ENCODE measurements at places on chromosomes 1 and 21.

GRCh38 chr1:72397786-72398185 lies 115.4 kb upstream of the NEGR1 start:
- no peak for DNase-seq

GRCh38 chr1:13702425-13703127 lies 2.6 kb downstream of the PRDM2 start:
- peak; percentile 72 for DNase-seq

DNA sequence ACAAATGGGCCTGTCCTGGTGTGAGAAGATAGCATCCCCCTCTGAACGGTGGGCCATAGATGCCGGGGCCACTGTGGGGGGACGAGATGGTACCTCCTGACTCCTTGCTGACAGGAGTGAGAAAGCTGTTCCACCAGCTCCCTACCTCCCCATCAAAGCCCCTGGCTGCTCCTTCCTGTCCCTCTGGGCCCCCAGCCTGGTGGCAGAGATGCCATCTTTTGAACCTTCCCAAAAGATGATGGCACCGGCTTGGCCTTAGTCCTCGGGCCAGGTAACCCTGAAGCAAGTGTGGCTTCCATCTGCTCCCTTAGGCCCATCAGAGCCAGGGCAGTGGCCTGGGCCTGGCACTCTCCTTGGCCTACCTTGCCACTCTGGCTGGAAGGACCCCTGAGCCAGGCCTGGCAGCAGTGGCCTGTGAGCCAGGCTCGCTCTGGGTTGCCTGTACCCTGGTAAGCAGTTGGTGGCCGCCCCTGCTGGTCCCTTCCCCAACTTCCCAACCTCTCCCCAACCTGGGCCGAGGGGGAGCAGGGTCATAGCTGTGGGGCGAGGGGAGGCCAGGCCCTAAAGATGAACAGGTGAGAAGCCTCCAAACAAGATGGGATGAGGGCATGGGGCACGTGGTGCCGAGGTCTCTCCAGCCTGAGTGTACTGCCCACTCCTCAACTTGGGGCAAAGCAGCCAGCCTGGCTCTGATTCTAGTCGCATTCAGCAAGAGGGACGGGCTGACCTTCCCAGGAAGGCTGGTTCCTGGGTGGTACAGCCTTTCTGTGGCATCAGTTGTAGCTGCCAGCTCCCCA lies 34.7 kb downstream of the ZBTB17 start:
- DNase-seq: no peak

GRCh38 chr1:53084589-53084971 lies 22.6 kb downstream of the PODN start:
- peak; percentile 25 for DNase-seq

- no peak for DNase-seq
Measured at GRCh38 chr1:150874455-150875196, 1.8 kb downstream of the ARNT start.

DNA sequence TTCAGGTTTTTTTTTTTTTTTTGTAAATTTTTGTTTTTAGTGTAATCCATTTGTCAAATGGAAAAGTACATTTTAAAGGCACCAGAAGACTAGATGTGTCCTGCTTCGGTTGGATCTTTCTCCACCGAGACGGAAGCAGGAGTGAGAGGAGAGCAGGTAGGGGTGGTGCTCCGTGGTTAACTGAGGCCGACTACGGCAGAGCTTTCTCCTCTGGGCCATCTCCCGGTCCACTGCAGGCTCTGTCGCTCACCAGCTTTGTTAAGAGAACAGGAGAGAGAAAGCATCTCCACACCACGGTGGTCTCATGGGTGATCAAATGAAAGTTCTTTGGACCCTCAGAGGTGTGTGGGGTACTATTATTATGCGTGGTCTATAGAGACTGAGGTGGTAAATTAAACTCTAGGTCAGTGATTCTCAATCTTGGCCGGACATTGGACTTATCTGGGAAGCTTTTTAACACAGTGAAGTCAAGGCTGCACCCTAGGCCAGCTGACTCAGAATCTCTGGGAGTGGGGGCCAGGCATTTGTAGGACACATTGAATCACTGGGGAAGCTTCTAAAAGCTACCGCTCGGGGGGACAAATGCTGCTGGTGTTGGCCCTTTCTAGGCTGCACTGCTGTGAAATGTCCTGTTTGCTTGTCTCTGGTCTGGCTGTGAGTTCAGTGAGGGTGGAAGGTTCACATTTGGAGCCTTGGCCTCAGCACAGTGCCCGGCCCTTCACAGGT lies 25.0 kb downstream of the ABCA4 start:
- no peak for DNase-seq

DNA sequence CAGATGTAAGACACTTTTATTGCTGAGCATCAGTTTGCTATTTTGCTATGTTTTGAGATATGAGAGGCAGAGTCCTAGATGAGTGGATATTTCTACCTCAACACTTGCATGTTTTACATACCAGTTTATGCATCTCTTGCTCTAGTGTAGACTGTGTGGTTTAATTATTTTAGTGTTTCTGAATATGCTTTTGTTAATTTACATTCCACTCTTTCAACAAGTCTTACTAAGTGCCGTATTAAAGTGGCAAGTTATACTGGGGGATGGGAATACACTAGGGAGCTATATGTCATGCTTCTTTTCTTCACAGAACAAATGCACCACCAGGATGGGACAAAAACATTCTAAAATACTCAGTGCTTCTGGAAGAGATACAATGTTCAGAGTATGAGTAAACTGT lies 507.7 kb upstream of the PRMT6 start:
- DNase-seq: no peak

- no peak for DNase-seq
Measured at GRCh38 chr1:214570442-214570841, 19.0 kb upstream of the PTPN14 start.

DNA sequence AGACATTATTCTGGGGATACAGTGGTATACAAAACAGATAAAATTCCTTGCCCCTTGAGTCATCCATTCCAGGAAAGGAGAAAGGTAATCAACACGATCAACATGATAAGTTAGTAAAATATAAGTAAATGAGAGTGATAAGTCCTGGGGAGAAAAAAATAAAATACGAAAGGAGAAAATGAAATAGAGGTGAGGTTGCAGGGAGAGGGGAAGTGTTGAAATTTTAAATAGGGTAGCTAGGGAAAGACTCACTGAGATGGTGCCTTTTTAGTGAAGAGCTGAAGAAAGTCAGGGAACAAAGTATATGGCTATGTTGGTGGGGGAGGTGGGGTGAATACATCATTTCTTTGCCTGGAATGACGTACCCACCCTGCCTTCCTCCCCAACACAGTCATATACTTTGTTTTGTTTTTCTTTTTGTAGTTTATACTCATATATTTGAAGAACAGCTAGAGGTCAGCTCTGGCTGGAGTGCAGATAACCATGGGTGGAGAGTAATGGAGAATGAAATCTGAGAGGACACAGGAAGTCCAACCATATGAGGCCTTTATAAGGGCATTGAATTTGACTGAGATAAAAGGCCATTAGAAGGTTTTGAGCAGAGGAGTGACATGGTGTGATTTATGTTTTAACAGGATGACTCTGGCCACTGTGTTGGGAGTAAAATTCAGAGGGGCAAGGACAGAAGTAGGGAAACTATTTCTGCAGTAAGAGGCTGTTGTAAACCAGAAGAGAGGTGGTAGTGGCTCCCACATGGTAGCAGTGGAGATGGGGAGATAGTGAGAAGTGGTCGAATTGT lies 54.8 kb downstream of the OSBPL9 start:
- DNase-seq: no peak

DNA sequence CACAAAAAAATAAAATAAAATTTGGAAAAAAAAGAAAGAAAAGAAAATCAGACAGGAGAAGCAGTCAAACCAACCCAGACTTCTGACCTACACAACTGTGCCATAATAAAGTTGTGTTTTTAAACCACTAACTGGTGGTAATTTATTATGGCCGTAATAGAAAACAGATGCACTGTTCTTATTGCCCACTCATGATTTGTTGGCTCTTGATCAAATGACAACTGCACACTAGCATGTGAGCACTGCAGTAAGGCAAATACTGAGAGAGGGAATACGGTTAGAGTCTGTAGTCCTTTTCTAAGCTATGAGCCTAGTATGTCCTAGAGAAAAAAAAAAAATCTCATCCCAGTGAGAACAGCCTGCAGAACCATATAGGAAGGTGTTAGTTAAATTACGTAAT lies 61.2 kb upstream of the TNR start:
- no peak for DNase-seq

- DNase-seq: no peak
Measured at GRCh38 chr1:30216602-30217001, 506.8 kb downstream of the MATN1 start.

GRCh38 chr1:196493881-196494280 lies 114.4 kb downstream of the KCNT2 start:
- no peak for DNase-seq

DNA sequence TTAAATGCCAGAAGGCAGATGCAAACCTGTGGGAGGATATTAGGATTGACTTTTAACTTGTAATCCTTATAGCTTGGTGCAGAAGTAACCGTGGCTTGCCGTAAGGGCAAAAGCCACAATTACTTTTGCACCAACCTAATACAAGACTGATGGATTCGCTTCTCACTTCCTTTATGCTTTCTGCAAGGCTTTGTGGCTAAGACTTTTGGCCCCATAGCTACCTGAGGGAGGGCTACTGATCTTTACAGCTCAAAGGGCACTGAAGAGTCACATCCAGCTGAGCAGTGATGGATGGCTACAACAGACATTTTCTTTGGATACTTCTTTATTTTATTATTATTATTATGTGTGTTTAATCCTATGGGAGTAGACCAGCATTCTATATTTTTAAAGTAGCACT lies 140.4 kb downstream of the ST6GALNAC5 start:
- no peak for DNase-seq

DNA sequence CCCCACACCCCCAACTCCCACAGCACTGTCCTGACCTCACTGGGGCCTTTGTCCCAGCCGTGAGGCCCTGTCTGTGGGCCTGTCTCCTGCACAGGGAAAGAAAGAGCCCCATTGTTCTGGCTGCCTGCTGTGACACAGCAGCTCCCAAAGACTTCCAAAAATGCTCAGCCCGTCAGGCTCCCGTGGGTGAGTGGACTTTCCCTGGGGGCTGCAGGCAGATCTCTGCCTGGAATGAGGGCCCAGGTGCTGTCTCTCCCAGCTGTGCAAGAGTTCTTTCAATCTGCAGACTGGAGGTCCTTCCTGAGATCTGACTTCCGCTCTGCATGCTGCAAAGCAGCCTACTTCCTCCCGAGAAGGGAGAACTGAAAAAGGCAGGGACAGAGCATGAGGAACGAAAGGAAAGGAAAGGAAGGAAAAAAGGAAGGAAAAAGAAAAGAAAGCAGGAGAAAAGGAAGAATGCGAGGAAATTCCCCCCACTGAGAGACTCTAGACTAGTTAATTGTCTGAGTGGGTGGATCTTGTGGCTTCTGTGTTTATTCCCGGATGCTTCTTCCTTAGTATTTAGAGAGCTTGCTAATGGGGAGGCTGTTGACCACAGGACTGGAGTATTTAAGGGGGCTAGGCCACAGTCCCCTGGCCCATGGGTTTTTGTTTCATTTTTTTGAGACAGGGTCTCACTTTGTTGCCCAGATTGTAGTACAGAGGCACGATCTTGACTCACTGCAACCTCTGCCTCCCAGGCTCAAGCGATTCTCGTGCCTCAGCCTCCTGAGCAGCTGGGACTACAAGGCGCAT lies 15.0 kb downstream of the NES start:
- no peak for DNase-seq

GRCh38 chr1:21027805-21028204 lies 148.9 kb downstream of the EIF4G3 start:
- DNase-seq: no peak

GRCh38 chr1:205448540-205449253 lies 7.1 kb downstream of the BLACAT1 start:
- DNase-seq: no peak

DNA sequence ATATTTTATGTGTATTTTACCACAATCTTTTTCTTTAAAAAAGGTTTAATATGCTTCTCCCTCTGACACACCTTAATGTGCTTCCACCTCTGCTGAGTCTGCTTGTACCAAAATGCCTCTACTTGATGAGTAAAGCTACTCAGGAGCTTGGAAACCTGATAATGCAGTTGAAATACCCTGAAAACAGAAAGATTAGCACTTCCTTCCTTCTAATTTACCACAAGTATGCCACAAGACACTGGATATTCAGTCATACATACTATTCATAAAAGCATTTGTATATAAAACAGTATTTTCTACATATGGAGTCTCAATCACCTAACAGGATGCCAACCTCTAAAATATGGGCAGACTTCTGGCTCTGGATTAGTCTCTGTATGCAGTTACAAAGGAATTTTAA lies 55.0 kb downstream of the SLC35D1 start:
- DNase-seq: no peak

DNA sequence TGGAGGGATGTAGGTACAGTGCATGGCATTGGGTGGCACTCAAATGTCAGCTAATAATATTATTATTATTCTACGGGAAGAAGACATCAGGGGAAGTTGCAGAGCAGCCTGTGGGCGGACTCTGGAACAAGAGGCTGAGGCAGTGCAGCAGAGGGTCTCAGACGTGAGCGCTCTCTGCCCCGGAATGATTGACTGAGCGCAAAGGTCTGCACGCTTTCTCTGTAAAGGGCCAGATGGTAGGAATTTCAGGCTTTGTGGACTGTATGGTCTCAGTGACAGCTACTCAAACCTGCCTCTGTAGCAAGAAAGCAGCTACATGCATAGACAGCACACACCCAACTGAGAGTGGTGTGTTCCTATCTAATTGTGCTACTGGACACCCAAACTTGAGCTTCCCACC lies 29.6 kb upstream of the VPS13D start:
- no peak for DNase-seq

DNA sequence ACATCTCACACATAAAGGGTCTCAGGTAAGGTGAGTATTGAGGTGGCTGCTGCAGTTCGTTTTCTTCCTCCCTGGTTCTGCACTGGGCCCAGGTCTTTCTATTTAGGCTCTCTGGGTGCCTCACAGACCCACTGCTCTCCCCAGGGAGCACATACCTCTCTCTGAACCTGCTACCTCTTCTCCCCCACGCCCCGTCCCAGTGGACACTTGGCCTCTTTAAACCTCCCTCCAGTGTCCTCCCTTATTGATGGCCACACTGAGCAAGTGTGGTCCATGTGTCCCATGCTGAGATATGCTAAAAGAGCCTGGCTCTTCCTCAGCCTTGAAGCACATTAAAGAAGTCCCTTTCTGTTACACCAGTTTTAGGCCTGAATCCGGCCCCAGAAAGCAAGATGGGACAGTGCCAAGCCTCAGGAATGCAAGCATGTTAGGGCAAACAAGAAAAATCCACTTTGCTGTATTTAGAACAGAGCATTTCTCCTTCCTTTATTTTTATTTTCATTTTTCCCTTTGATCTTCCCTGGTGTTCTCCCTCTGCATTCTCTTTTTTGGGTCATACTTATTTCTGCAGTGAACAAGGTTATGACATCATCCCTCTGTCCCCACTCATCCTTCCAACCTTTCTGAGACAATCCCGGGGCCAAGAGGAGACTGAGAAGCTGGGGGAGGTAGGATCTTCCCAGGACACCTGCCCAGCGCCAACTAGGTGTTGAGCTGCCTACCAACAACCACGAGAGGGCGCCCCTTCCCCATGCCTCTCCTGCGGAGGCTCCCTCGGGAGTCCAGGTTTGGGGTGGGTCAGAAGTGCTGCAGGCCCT lies 5.0 kb upstream of the CHI3L2 start:
- peak; percentile 72 for DNase-seq

- no peak for DNase-seq
Measured at GRCh38 chr1:116453481-116453880, 80.4 kb downstream of the ATP1A1 start.

All from effector memory CD8-positive, alpha-beta T cell (primary cell).